ENCODE measurements at places on chromosomes 1 and 21.

DNA sequence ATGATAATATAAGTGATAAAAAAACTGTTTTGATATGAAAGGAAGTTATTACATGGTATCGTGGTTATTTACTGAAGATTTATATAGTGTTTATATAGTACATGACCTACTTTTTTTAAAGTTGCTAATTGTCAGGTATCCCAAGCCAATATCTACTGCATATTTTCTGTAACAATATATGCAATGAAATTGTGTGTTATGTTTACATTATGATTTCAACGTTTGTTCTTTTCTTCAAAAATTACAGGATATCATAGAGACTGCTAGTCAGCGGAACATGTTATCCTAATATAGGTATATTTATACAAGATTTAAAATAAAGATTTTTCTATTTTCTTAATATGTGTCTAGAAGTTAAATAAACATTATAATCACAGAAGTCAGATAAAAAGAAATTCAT lies 167.5 kb upstream of the DPYD start:
- no peak for DNase-seq

DNA sequence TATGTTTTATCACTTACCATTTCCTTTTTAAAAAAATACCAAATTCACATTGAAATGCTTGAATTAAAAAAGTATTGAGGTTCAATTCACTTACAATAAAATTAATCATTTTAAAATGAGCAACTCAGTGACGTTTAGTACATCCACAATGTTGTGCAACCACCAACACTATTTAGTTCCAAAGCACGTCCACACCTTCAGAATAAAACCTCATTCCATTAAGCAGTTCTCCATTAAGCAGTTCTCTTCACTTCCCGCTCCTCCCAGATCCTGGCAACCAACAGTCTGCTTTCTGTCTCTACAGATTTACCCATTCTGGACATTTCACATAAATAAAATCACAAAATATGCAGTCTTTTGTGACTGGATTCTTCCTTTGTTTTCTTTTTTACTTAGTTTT lies 41.3 kb downstream of the GNG4 start:
- DNase-seq: no peak

- DNase-seq: no peak
These were observed 62.6 kb downstream of the CASQ2 start for GRCh38 chr1:115705963-115706362.

DNA sequence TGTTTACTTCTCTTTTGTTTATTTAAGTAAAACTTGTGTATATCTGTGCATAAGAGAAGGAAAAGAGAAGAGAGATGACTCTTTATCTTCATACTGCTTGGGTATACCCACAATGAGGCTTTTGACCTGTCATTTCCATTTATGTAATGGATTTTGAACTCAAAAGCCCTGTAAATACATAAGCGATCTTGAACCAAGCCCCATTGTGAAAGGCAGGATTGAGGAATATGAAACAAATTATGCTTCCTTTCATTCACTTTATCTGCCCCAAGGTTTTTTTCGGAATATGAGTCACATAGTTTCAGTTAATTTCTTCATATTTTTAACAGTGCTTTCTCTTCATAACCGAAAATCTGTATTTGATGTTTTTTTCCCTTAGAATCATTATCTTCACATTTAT lies 21.4 kb downstream of the CNST start:
- no peak for DNase-seq

DNA sequence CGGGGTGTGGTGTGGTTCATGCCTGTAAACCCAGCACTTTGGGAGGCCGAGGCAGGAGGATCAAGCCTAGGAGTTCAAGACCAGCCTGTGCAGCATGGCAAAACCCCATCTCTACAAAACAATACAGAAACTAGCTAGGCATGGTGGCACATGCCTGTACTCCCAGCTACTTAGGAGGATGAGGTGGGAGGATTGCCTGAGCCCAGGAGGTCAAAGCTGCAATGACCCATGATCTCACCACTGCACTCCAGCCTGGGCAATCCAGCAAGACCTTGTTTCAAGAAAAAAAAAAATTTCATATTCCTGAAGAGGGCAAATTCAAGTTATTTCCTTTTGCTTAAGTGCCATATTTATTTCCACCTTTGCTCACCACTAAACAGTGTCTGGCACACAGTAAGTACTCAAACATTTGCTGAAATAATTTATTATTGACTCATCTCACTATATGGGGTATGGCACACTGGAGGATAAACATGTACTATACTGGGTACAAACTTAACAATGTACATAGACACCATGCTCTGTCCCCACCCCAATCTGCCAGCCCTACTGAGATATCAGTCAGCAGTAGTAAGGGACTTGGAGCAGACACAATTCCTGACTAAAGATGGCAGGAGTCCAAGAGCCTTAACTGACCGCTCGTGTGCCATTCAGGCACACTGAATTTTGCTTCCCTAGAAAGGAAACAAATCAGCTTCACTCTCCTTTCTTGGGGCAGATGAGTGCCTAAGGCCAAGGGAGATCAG lies 15.5 kb downstream of the MEAF6 start:
- DNase-seq: no peak

DNA sequence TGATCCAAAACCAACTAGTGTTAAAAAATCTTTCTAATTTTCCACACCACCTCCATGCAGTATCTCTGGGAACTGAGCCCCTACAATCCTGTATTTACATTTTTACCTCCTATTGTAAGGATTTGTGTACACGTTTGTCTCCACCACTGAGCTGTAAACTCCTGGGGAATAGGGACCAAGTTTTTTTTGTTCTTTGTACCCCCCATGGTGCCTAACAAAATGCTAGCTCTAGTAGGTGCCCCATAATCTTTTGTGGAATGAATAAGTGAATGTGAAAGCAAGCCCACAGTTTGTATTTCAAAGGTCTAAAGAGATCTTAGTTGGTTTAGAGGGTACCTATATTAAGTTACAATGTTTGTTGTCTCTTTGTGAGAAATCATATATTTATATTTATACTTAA lies 879 bp upstream of the WLS start:
- DNase-seq: no peak

GRCh38 chr1:205046870-205047269 lies 3.9 kb downstream of the CNTN2 start:
- DNase-seq: no peak

DNA sequence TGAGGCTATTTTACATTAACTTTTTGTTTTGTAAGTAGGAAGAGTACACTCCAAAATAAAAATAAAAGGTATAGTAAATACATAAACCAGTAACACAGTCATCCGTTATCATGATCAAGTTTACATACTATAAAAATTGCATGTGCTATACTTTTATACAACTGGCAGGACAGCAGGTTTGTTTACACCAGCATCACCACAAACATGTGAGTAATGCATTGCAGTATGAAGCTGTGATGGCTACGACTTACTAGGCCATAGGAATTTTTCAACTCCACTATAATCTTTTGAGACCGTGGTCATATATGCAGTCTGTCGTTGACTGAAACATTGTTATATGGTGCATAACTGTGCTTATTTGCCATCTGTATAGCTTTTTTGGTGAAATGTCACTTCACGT lies 106.2 kb downstream of the CENPF start:
- DNase-seq: no peak

- no peak for DNase-seq
These were observed 415.2 kb upstream of the KAZN start for GRCh38 chr1:14183329-14183728.

DNA sequence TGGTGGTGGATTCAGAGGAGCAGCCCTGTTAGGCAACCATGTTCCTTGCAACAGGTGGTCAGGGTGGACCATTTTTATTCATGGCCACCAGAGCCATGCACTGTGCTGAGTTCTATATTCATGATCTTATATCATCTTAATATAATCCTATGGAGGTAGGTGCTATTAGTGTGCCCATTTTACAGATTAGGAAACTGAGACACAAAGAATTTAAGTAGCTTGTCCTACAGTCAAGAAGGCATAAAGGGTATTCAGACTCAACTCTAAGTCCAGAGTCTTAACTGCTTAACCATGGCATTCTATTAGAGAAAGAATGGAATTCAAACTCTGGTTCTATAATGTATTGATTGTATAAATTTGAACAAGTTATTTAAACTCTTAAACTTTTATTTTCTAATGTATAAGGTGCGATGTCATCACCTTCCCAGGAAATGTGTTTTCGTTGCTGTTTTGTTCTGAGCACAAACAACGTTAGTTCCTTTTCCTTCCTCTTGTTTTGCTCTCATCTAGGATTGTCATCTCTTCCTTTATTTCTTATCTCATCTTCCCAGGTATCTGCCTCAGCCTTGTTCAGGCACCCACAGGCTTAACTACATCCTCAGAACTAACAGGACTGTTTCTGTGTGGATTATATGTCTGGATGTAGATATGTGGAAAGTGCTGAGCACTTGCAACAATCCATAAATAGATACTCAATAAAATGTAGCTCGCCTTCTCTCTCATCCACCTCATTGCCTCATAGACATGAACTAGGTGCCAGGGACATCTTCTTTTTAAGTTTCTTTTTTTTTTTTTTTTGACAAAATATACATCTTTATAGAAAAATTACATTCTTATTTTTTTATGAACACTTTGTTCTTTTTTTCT lies 207.1 kb downstream of the NFIA start:
- no peak for DNase-seq

- DNase-seq: peak; percentile 26
These were observed 7.4 kb downstream of the IFNAR1 start for GRCh38 chr21:33332143-33332542.

- no peak for DNase-seq
These were observed 75.7 kb downstream of the PTPN14 start for GRCh38 chr1:214475746-214476145.

- DNase-seq: no peak
These were observed 10.7 kb downstream of the GOLPH3L start for GRCh38 chr1:150686275-150686674.

GRCh38 chr1:64474665-64475439 lies 4.9 kb downstream of the CACHD1 start:
- DNase-seq: no peak

DNA sequence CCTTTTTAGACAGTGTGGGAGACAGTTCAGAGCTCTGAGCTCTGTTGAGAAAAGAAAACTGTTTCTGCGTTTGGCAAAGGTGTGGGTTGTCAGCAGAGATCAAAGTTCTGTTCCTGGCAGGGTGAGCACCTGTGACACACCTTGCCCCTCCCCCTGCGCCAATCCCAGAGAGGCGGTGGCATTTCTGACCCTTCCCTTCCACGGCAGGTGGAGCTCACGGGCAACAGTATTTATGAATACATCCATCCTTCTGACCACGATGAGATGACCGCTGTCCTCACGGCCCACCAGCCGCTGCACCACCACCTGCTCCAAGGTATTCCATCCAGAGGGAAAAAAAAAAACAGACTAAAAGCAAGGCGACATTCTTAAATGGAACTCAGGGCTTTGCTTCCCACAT lies 20.7 kb downstream of the SIM2 start:
- no peak for DNase-seq

- DNase-seq: no peak
These were observed 5.9 kb downstream of the FOXD2 start for GRCh38 chr1:47443530-47444296.

- no peak for DNase-seq
These were observed 77.3 kb upstream of the NEK7 start for GRCh38 chr1:198079432-198079951.

GRCh38 chr1:206856674-206857464 lies 8.6 kb upstream of the IL20 start:
- DNase-seq: peak; percentile 52

DNA sequence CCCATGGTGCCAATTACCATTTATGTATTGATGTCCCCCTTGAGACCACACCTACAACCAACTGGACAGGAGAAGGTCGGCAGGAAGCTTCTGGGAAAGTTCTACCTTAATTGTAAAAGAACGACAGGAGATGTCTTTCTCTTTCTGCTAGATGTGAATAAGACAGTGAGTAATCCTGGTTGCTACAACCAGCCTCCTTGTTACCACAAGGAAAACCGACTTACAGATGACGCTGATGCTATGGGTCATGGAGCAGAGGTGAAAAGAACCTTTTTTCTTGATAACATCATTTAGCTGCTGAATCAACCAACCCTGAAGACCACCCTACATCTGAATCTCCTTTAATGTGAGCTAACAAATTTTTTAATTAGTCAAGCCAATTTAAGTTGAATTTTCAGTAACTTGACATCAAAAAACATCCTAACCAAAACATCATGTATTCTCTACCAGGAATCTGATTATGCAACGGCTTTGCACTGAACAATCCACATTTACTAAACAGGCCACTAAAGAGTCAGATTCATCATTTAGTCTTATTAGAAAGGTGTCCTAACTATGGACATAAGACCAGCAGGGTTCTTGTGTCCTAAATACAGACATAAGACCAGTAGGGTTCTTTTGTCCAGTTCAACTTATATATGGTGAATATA lies 23.0 kb downstream of the RGS2 start:
- DNase-seq: no peak

GRCh38 chr1:216785737-216786136 lies 62.5 kb upstream of the ESRRG start:
- no peak for DNase-seq

GRCh38 chr1:116497656-116498055 lies 73.2 kb downstream of the CD58 start:
- DNase-seq: no peak

DNA sequence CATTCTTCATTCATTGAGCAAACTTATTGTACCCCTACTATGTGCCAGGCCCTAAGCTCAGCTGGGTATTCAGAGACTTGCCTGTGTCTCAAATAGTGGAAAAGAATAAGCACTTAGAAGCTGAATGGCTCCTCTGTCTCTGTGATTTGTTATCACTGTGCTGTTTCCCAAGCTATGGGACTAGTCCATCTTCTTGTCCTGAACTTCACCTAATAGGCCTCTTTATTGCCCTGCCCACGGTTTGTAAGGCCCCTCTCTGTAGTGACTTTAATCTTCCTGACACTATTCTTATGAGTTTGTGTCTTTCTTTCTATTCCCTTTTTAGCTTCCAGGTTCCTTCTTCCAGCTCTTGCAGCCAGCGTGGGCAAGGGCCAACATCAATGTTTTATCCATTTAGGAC lies 85.4 kb upstream of the LPGAT1 start:
- no peak for DNase-seq

- no peak for DNase-seq
These were observed 41.9 kb downstream of the PTPRF start for GRCh38 chr1:43572538-43572937.
